ENCODE measurements at places on chromosomes 6 and 20.

- DNase-seq = no peak
Observed at GRCh38 chr6:5302220-5302946, 41.1 kb downstream of the FARS2 start.

GRCh38 chr20:667351-668034, 8.1 kb downstream of the SCRT2 start:
- DNase-seq = no peak

- no peak for DNase-seq
Observed at GRCh38 chr6:131068165-131068564, 5.1 kb upstream of the EPB41L2 start.

GRCh38 chr20:57653910-57654309, 33.7 kb upstream of the ZBP1 start:
- DNase-seq = no peak

- DNase-seq = no peak
Observed at GRCh38 chr6:137531376-137532092, 37.3 kb upstream of the OLIG3 start.

DNA sequence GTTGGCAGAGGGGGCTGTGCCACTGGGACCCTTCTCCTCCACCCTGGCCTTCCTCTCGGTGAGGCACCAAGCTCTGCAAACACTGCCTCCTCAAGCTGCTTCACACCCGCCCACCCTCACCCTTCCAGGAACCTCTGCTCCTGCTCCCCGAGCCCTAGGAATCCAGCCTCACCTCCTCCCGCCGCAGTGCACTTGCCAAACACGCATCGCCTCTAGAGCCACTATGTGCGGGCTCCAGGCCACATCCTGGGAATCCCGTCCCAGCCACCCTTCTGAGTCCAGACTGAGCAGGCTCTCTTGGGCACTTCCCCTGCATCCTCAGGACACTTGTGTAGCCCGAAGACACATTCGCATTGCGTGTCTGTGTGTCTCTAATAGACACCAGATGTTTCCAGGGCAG, 18.5 kb downstream of the PSMG4 start:
- DNase-seq = no peak

DNA sequence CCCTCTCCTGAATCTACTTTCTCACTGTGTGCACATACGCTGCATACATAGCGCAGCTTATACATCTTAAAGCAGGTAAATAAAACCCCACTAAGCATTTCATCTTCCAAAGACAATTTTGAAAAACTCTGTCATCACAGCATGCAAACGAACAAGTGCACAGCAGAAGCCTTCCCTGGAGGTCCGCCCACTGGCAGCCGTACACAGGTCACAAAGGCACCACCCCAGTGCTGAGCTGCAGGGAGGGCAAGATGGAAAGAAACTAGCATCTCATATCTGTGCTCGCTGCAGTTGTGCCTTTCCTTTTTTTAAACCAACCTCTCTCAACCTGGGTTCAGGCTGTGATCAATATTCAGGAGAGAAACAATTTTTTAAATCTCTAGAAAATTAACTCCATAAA, 73.3 kb downstream of the HUS1B start:
- DNase-seq = no peak

DNA sequence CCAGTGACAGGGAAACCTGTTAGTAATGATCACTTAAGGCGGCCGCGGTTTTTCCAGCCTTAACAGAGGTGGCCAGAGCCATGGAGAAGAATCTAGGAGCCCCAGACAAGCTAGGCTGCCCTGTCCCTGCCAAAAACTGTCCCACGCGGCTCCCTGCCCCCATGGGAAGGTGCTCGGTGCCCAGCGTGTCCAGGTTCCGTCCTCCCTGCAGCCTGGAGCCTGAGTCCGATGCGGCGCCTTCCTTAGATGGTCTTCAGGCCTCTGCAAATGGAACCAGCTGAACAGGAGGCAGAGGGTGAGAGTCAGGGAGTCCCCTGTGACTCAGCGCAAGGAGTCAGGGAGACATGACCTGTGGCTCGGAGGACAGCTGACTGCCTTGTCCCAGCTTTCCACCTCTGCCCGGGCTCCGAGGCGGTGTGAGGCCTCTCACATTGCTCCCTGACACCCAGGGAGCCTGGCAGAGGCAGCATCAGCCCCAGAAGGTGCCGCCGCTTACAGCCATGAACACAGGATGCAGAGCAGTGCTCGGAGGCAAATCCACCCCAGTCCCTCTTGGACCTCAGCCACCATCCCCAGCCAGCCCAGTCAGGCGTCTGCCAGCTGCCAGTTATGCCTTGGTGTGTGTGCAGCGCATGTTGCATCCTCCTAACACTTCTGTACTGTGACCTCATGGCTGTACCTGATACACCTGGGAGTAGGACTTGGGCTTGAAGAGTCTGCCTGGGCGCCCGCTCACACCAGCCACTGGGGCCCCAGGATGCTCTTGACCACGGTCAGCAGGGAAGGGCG, 377.7 kb downstream of the CDH4 start:
- DNase-seq = no peak

DNA sequence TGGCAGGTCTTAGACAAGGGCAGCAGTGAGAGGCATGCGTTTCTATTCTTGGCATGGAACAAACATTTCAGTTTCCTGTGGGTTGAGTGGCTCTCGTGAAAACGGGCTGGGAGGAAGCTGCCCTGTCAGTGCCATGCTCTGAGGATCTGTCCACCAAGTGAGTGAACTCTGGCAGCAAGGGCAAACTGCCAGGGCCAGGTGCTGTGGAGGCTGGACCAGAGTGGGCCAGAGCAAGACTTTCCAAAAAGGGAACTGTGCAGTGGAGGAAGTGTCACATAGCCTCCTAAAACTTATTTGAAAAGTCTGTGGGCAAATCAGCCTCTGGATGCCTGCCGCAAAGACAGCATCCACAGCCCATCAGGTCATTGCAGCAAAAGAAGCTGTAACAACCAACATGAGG, 44.2 kb upstream of the TAB2 start:
- DNase-seq = no peak
